ENCODE measurements at places on chromosomes 6 and 20. TPM values are rescaled to one million over a fixed set of nuclear protein-coding genes. Genes with fewer than 3 reads are reported as not detected.

- DNase-seq = no peak
Measured at GRCh38 chr6:50451826-50452400, 261.4 kb upstream of the TFAP2D start.

WFDC5 gene
- not detected for polyA plus RNA-seq

- no peak for DNase-seq
Measured at GRCh38 chr6:165855856-165856255, 192.8 kb upstream of the PDE10A start.

GRCh38 chr20:58078741-58079522 lies 149.5 kb downstream of the ANKRD60 start:
- DNase-seq = peak; percentile 8

BPI gene
- 1.5 TPM for polyA plus RNA-seq

DNA sequence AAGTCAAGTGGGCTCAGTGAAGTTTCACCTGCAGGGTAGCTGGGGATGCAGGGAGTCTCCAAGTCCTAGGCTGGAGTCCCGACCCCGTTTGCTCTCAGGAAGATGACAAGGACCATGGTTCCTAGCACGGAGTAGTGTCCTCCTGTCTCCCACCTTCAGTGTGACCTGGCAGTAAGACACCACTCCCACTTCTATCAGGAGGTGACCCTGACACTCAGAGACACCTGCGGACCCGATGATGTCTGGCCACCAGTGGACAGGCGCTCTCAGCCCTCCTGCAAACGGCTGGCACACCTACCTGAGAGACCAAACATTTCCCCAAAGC lies 1.1 kb downstream of the SOD2 start:
- DNase-seq = no peak

DNA sequence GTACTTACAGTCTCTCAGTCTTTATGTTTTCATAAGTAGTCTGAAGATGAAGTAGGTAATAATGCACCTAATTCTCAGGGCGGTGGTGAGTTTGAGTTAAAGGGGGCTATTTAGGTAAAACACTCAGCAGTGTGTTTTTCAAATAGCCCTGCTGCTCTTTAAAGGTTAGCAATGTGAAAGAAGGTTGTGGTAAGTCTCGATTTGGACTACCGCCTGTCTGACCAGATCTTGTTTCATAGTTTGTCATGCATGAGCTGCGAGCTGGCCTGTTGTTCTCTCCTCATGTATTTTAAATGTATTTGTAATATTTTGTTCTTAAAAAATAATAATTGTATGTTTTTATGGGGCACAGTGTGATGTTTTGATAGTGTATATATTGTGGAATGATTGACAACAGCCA lies 340.2 kb downstream of the DHX35 start:
- DNase-seq = no peak

GRCh38 chr20:10447028-10447427 lies 11.9 kb downstream of the SLX4IP start:
- no peak for DNase-seq

DNA sequence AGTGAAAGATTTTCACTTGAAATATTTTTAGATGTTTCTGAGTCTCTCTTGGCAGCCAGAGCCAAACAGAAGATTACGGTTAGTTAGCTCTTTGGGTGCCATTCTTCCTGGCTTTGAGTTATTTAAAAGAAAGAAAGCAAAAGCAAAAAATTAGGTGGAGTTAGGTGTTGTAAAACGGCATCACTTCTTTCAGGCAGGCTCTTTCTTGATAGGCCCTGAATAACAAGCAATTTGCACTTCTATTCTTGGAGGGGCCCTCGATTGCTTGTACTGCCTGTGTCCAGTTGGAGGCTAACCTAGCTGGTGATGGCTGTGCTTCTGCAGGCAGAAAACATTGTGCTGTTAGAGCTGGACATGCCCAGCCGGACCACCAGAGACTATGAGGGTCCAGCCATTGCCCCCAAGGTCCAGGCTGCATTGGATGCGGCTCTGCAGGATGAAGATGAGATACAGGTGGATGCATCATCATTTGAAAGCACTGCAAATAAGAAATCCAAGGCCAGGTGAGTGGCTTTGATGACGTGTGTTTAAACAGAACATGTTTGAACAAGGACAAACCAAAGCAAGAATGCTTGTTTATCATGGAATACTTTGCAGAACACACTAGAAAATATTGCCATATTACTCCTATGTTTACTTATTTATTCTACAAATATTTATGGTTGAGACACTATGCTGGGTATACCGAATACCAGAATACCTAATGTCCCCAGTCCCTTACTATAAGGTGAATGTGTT lies 28.1 kb upstream of the ASXL1 start:
- DNase-seq = no peak

DNA sequence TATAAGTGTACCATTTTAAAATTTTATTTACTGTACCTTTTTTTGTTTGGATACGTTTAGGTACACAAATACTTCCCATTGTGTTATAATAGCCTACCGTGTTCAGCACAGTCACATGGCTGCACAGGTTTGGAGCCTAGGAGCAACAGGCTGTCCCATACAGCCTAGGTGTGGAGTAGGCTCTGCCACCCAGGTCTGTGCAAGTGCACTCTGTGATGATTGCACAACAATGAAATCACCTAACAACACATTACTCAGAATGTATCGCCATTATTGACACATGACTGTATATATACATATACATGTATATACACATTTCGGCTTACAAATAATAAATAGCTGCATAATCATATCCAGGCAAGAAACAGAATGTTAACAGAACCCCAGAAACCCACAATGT lies 15.4 kb downstream of the SERAC1 start:
- DNase-seq = no peak
